ENCODE measurements at places on chromosomes 1 and 21. TPM values are rescaled to one million over a fixed set of nuclear protein-coding genes. Genes with fewer than 3 reads are reported as not detected.
A peak's percentile ranks its signal among the peaks of the same experiment; 100 is the strongest.

- no peak for DNase-seq
These were observed 4.1 kb upstream of the TMEM81 start for GRCh38 chr1:205088341-205088740.

GRCh38 chr1:168129933-168130332 is 6.8 kb downstream of the GPR161 start:
- DNase-seq: no peak

GRCh38 chr1:177343445-177343844 is 172.7 kb downstream of the BRINP2 start:
- DNase-seq: no peak

- no peak for DNase-seq
These were observed 69.3 kb downstream of the PLXNA2 start for GRCh38 chr1:208174731-208175507.

GRCh38 chr1:8239039-8239305 is 78.9 kb upstream of the SLC45A1 start:
- DNase-seq: peak; percentile 9

The TMEM51 gene
- 8.4 TPM for total RNA-seq

The CIART gene
- total RNA-seq: 3.2 TPM

The KIRREL1 gene
- total RNA-seq: 28.4 TPM

The SPRR2A gene
- total RNA-seq: not detected

The MX2 gene
- total RNA-seq: 82.0 TPM

The VSIG8 gene
- total RNA-seq: not detected

DNA sequence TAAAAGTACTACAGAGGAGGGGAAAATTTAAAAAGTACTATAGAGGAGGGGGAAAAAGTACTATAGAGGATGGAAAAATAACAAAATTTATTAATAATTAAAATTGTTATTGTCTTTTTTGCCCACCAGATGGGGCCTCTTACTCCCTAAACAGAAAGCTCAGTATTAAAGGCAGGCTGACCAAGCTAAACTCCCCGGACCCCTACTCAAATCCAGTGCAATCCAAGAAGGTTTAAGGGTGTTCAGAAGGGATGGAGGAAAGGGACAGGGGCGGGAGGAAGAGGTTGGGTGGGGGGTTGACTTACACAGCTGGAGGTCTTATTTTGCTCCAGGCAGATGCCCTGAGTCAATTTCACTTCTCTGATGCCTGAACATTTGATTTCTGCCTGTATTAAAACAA is 13.7 kb downstream of the CD34 start:
- DNase-seq: no peak

The FAAH gene
- total RNA-seq: 5.2 TPM

DNA sequence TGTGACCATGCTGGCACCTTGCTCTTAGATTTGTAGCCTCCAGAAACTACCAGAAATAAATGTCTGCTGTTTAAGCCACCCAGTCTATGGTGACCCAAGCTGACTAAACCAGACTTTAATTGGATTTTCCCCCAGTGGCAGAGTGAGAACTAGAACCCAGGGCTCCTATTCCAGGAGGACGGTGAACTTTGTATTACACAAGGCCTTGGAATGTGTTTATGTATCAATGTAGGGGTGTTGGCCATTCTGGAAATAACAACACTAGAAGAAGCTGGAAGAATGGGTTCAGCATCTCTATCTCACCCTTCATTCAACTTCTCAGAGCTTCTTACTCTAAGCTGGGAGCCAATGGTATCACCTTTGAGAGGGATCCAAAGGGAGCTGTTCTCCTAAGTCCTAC is 37.0 kb downstream of the ARHGEF11 start:
- DNase-seq: no peak

The FMO1 gene
- not detected for total RNA-seq

DNA sequence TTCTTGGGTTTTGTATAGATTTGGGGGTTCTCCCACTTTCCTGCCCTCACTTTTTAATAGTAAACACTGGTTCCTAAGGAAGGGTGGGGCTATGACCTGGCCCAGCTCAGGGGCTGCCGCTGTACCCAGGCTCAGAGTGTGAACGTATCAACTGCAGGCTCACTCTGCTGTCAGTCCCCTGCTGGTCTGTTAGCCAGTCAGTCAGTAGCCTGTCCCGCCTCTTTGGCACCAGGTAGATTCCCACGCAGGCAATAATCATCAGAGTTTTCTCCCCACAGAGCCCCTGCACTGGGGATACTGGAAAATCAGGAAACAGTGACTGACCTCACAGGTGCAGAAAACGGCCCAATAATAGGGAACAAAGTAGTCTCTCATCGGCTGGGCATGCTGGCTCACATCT is 15.0 kb upstream of the ALPL start:
- DNase-seq: no peak

DNA sequence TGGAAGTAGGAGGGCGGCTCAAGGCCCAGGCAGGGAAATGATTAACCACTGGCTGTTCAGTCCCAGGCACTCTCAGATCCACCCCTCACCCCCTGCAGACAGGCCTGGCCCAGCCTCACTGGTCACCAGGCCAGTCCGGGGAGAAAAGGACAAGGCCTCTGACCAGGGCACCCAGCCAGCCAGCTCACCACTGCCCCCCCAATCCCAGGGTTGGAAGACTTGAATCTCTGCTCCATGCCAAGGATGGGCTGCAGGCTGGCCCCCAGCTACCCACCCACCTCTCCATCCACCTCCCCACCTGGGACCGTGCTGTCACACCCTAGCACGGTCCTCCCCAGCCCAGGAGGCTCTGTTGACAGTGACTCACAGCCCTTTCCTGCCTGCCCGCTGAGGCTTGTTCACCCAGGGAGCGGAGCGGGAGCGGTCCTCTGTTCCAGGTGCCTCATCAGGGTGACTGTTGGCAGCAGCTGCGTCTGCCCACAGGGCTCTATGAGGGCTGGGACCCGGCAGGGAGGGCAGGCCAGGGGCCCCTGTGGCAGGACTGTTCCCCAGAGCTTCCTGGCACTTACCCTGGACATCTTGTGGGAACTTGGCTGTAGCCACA is 2.2 kb downstream of the LAD1 start:
- DNase-seq: no peak

DNA sequence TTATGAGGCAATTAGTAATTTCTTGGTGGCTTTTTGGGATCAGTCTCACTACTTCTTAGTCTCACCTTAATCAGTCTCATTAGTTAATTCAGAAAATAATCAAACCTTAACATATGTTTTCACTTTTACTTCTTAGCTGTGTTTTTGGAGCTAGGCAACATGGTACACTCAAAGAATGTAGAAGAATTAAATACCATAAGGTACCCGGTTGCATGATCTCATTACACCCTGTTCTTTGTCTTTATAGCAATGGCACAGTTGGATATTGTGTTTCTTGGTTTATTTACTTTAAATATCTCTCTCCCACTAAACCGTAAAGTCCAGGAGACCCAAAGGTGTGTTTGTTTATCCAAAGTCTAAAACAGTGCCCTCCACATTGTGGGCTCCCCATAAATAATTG is 132.3 kb downstream of the TNFSF18 start:
- no peak for DNase-seq

GRCh38 chr1:207973898-207974568 is 63.1 kb upstream of the CD34 start:
- DNase-seq: no peak

GRCh38 chr1:21451212-21451611 is 11.3 kb downstream of the NBPF3 start:
- DNase-seq: no peak

The IVL gene
- not detected for total RNA-seq
